PC-3 (cell line): ENCODE measurements at places on chromosomes 1 and 21. TPM values are rescaled to one million over a fixed set of nuclear protein-coding genes. Genes with fewer than 3 reads are reported as not detected.

- DNase-seq = no peak
Observed at GRCh38 chr1:57067863-57068262, 102.0 kb upstream of the C8B start.

DNA sequence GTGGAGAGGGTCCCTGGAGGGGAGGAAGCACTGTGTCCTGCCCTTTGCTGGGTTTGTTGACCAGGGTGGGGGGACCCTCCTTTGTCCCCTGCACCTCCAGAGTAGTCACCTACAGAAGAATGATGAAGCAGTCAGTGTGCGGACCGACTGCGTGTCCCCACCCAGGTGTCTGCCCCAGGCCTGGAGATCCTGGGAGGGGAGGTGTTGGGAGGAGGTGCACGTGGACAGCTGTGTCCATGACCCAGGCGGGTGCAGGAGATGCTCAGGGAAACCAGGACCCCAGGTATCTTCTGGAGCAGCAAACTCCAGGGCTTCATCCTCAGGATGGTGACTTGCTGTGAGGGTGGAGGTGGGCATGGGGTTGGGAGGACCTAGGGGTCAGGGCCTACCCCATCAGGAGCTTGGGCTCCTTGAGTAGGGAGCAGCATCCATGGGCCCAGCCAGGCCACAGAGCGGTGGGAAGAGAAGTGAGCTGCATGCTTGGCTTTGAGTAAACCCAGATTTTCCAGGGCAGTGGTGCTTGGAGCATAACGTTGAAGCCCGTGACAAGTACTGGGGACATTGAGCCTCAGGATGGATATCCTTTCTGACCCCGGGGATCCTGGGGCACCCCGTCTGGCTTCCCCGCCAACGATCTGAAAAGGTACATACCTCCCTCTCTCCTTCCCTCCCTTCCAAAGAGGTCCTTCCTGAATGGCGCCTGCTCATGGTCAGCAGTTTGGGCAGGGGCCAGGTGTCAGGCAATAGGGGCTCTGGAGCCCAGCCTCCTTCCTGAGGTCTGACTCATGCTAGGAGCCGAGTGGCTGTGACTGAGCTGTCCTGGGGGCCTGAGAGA is 13.7 kb downstream of the ACTRT2 start:
- no peak for DNase-seq

- DNase-seq = no peak
Observed at GRCh38 chr1:10736634-10737586, 59.5 kb downstream of the CASZ1 start.

- no peak for DNase-seq
Observed at GRCh38 chr1:202160377-202160940, at the start of gene PTPN7. TSS of gene PTPN7 (minus strand) at chr1:202160602. CDS start at chr1:202159402, 1,200 bp downstream.

DNA sequence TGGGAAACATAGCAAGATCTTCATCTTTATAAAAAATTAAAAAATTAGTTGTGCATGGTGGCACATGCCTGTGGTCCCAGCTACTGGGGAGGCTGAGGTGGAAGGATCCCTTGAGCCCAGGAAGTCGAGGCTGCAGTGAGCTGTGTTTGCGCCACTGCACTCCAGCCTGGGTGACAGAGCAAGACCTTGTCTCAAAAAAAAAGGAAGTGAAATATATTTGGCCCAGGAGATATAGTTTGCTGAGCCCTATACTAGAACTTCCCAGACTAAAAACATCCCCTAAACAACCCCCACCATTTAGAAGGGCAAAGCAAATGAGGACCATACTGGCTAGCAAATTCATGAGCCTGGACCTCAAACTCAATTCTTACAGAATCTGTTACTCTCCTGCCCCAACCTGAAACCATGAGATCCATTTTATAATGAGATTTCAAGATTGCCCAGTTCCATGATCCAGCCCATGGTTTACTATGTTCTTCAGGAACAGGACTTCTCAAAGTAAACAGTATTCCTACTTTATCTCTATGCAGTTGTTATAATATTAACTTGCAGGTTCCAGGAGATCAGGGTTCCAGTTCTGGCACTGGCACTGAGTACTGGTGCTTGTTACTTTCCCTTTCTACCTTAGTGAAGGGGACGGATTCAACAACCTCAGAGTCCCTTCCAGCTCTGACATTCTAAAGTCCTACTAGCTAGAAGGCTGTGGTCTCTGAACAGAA is 48.9 kb upstream of the TADA1 start:
- no peak for DNase-seq

DNA sequence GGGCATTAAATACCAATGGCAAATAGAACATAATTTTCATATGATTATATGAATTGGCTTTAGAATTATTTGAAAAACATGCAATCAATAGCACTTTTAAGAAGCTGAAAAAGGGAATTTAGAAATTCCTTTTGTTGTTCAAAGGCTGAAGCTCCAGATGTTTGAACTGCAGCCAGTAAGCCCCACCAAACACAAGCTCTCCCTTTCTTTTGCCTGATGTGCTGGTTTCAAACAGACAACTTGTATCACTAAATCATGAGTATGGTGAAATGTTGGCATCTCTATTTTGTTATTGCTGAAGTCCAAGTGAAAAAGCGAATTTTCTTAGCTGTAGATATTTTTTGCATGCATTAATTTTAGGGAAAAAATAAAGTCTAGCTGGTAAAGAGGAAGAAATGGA is 27.5 kb upstream of the NCAM2 start:
- no peak for DNase-seq

DNA sequence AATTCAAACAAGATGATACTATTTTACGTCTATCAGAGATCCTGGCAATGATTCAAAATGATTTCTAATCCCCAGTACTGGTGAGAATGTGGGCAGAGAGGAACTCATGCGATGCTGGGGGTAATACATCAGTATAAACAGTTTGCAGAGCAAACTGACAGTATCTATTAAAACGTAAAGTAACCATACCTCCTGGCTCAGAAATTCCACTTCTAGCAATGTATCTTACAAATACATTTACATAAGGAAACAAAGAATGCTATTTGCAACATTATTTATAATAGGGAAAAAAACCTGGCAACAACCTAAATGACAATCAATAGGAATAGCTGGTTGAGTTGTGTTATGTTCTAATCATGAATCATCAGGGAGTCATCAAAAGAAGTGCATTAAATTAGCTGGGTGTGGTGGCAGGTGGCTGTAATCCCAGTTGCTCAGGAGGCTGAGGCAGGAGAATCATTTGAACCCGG is 15.9 kb downstream of the RCAN1 start:
- DNase-seq = peak; percentile 93

- no peak for DNase-seq
Observed at GRCh38 chr1:199264283-199264682, 625.4 kb downstream of the PTPRC start.

DNA sequence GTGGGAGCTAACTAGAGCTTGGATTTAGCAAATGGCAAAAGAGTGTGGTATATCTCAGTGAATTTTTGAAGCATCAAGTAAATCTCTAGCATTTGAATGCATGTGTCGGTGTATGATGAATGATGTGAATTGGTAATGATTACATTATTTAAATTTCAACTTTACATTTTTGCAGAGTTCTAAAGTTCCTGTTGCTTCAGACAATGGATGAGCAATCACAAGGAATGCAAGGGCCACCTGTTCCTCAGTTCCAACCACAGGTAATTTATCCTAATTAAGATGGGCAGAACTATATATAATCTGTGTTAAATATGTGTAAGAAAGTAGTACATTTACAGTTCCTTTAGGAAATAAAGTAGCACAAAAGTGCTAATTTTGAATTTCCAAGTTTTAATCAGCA is 75.6 kb downstream of the NEK7 start:
- DNase-seq = no peak

DNA sequence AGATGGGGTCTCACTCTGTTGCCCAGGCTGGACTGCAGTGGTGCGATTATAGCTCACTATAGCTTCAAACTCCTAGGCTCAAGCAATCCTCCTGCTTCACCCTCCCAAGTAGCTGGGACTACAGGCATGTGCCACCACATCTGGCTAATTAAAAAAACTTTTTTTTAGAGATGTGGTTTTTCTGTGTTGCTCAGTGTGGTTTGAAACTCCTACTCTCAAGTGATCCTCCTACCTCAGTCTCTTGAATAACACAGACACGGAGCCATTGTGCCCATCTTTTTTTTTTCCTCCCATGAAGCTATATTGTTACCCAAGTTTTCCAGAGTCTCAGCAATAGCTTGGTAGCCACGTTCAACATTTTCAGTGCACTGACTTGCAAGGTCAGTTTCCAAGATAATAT is 2.7 kb downstream of the GIPC2 start:
- DNase-seq = no peak

- peak; percentile 40 for DNase-seq
Observed at GRCh38 chr1:32336963-32337675, 1.1 kb upstream of the MARCKSL1 start.

DNA sequence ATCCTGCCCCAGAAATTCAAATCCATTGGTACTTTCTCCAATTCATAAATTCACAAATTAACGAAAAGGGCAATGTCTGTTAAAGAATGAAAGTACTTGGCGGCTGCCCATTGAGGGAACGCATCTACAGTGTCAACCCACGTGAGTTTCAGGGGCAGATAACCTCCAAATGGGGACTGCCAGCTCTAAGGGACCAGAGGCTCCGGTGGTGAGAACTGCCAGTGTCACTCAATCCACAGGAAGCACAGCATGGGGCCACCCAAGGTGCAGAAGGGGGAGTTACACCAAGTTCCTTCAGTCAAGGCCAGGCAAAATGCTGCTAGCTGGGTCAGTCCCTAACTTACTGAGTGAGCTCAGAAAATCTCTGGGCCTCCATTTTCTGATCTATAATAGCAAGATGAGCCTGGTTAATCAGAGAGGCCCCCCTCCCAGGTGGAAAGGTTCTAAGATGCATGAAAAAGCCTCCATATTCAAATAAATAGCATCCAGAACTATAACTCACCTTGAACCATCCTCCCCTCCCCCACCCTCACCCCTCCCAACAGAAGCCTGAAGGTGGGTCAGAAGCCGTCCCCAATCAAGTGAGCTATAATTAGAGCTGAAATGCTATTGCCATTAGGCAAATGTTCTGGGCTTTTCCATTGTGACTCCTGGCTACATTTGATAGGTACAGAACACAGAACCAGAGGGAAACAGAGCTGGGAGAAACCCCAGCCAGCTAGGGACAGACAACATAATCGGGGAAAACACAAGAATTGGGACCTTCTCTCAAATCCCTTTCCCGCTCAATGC is 41.7 kb downstream of the LRP8 start:
- no peak for DNase-seq

- DNase-seq = no peak
Observed at GRCh38 chr1:206834711-206835110, 30.7 kb upstream of the IL20 start.

DNA sequence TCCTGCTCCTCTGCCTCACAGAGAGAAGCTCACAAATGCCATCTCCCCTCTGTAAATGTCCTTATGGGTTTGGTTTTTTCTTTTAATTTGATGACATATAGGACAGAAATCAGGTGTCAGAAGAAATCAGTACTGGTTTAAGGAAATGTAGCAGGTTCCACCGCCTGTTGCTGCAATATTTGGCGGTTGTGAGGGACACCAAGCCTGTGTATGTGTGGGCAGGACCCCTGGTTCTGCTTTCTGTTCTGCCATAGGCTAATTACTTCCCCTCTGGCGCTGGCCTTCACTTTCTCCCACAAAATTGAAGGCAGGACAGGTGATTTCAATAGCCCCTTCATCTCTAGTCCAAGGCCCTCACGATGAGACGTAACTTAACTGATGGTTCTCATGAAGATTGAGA is 69.2 kb downstream of the PRDM2 start:
- DNase-seq = no peak

NES gene
- total RNA-seq = 58.2 and 70.0 TPM in 2 replicates

BATF3 gene
- 4.3 and 5.5 TPM in 2 replicates for total RNA-seq

FCGR3A gene
- not detected in 2 replicates for total RNA-seq

CCDC24 gene
- 10.1 and 21.9 TPM in 2 replicates for total RNA-seq

CELA2B gene
- not detected in 2 replicates for total RNA-seq

RSPH1 gene
- 0.51 and 0.98 TPM in 2 replicates for total RNA-seq

DPYD gene
- 11.7 and 12.8 TPM in 2 replicates for total RNA-seq

GRHL3 gene
- total RNA-seq = 3.5 and 7.8 TPM in 2 replicates

ECM1 gene
- 2.3 and 3.7 TPM in 2 replicates for total RNA-seq
